ENCODE measurements at places on chromosomes 7 and 10.

- no peak for DNase-seq
These were observed 527.3 kb upstream of the SEMA3D start for GRCh38 chr7:85714043-85714578.

DNA sequence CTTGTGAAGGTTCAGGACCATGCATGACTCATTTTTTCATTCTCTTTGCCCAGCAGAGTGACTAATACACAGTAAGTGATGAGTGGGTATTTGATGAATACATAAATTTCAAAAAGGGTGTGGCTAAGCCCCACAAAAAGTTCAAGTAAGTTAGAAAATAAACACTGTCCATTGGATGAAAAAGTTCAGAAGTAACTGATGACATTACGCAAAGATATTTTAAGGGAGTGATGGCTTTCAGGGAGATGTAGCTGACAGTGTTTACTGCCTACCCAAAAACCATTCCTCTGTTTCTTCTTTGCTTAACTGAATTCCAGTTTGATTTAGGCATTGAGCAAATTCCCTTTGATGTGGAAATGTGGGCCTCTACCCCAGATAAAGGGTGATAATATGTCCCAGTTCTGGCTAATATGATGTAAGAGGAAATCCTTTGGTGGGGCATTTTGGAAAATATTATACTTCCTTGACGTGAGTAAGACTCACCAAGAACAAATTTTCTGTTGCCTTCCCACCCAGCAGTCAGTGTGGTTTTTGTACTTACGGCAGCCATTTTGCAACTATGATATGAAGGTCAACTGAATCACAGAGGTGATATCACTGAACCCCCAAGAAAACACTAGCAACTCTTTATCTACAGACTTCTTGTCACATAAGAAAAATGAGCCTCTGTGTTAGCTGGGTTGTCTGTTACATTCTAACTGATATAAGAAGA, 29.0 kb upstream of the EBLN1 start:
- peak; percentile 66 for DNase-seq

DNA sequence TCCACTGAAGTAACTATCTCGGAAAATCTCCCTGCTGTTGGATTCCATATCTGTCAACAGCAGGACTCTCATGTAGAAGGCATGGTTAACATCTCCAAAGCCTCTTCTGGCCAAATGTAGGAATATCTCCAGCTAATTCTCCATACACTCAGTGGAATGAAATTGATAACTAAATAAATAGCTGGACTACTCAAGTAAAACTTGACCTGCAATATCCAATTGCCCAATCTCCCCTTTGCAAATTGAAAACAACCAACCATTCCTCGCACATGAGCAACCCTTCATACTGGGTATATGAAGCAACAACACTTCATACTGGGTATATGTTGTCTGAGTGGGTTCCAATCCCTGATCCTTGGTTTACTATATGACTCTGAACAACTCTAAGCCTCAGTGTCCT, 105.4 kb upstream of the KMT2E start:
- no peak for DNase-seq

- DNase-seq = no peak
These were observed 61.8 kb downstream of the ANKRD61 start for GRCh38 chr7:6092953-6093354.

GRCh38 chr10:124700293-124701037, 43.7 kb downstream of the FAM53B start:
- no peak for DNase-seq

GRCh38 chr7:134520130-134520529, 7.2 kb upstream of the AKR1B10 start:
- DNase-seq = peak; percentile 20

- no peak for DNase-seq
These were observed 65.8 kb downstream of the ENTPD1 start for GRCh38 chr10:95821720-95822119.

DNA sequence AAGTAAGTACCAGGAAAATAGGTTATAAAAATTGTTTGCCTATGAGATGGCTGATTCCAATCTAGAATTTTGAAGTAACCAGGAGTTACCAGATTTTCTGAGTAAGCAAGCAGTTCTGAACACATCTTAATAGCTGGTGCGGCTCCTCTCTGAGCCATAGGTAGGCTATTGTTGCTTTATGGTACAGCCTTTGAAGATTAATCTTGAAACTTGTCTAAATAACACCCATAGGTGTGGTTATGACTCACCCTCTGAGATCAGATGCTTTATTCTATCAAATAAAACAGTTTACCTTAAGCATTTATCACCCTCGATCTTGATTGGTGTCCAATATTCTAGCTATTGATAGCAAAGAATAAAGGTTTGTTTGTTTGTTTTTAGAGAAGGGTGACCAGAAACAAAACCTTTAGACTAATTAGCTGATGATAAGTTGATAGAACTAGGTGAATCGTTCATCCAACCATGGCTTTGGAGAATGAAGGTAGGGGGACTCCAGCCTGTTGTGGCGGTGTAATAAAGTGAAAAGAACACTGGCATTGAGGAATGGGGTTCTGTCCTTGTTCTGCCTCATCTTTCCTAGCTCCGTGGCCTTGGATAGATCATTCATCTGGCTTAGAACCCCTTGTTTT, 72.2 kb downstream of the VTI1A start:
- DNase-seq = no peak

DNA sequence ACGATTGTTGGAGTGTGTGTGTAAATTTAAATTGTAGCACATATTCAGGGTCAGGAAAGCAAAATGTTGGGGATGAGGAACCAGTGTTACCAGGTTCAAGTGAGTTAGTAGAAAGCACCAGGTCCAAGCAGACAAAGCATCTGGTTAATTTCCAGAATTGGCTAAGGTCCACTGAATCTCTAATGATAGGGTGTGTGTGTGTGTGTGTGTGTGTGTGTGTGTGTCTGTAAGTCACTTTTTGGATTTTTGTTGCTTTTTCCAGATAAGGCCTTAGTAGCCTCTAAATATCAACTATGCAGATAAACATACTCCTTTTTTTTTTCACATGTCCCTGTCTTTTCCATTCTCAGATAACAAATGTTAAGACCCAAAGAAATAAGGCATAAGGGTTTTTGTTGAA, 36.6 kb upstream of the FMC1 start:
- DNase-seq = no peak

DNA sequence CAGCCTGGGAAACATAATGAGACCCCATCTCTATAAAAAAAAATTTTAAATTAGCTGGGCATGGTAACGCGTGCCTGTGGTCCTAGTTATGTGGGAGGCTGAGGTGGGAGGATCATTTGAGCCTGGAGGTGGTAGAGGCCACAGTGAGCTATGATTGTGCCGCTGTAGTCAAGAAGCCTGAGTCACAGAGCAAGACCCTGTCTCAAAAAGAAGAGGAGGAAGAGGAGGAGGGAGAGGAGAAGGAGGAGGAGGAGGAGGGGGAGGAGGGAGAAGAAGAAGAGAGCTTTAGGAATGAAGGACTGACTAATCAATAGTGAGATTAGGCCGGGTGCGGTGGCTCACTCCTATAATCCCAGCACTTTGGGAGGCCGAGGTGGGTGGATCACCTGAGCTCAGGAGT, 111.8 kb upstream of the KMT2E start:
- DNase-seq = no peak

DNA sequence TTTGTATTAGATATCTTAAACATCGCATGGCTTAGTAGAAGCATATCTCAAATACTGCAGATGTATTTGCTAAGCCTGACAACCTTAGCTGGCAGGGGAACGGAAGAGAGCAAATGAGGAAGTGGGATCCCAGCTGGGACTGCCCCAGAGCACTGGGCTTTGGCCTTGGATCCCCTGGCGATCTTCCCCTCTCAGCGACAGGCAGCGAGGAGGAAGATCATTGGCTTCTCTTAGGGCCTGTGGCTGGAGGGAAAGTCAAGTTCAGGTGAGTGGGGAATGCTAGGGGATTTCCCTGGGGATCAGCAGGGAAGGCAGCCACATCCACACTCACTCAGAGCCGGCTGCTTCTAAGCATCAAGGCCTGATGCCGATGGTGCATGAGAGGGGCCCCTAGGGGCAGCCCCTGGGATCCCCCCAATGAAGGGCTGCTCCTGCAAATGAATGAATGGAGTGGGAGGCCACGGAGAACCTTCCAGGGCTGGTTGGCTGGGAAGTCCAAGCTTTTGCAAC, 42.0 kb downstream of the LYZL2 start:
- DNase-seq = no peak

GRCh38 chr10:35341521-35341920, 5.2 kb downstream of the CCNY start:
- DNase-seq = no peak

DNA sequence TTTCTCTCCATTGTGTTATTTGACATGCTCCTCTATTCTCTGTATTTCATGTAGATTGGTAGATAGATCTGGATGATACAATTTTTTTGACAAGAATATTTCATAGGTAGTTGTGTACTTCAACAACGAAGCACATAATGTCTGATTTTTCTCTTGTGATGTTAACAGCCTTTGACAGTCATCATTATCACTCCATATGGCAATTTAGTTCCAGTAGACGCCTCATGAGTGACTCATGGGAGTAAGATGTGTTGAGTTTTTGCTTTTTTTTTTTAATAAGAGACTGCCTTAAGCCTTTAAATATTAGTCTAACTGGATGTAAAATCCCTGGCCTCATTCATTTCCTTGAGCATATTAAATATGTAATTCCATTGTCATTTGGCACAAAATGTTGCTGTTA, 123.5 kb upstream of the ZNF32 start:
- DNase-seq = no peak

- DNase-seq = no peak
These were observed 254.6 kb downstream of the TNS3 start for GRCh38 chr7:47327346-47327697.

DNA sequence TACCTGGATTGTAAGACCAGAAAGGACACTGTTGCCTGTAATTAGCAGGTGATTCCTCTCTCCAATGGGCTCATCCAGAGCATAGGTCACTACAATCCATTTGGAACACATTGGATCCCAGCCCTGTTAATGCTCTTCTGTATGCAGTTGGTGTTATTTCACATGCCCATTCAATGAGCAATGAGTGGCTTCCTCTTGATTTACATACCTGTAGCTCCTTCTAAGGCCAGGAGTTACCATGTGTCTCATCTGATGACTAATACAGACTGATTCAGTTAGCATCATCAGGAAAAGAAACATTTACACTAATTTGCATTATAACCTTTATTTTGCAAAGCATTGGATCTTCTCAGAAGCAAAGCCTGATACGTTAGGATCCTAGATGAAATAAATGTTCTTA, 83.1 kb upstream of the NPVF start:
- DNase-seq = no peak

DNA sequence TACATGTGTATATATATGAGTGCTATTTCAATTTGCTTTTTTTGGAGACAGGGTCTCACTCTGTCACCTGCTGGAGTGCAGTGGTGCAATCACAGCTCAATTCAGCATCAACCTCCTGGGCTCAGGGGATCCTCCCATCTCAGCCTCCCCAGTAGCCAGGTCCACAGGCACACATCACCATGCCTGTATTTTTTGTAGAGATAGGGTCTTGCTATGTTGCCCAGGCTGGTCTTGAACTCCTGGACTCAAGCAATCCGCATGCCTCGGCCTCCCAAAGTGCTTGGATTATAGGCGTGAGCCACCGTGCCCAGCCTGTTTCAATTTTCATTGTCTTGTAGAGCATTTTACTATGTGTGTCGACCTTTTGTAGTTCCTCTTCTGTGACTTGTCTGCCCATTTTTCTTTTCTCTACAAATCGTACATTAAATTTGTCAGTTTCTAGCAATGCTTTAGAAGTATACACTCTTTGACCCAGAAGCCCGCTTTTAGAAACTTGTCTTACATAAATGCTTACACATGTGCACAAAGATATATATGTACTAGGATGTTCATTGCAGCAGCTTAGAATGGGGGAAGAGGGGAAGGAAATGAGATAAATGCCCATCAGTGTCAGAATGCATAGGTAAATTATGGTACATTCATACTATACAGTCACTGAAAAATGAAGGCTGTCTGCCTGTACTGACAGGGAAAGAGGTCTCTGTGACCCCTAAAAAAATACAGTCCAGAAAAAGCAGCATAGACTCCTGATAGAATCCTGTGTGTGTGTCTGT, 12.2 kb upstream of the RFC2 start:
- DNase-seq = no peak

DNA sequence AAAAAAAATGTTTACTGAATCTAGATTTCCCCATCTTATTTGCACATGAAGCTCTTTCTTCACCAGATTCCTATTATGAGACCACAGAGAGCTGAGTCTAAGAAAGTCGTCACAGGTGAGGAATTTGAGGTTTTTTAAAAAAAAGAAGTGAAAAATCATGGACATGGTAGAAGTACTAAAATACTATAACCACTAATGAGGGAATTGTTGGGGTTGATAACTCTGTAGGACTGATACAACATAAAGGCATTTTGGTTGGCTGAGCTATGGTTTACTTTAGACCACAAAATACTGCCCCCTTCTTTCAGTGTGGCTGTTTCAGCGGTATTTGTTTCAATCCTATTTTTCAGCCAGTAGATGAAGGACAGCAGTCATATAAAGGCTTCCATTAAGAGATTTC, 1111.3 kb downstream of the TYW1 start:
- DNase-seq = no peak

GRCh38 chr7:116249969-116250553, 39.7 kb downstream of the TES start:
- peak; percentile 71 for DNase-seq

GRCh38 chr7:22577470-22578001, 77.5 kb upstream of the STEAP1B start:
- peak; percentile 100 for DNase-seq

DNA sequence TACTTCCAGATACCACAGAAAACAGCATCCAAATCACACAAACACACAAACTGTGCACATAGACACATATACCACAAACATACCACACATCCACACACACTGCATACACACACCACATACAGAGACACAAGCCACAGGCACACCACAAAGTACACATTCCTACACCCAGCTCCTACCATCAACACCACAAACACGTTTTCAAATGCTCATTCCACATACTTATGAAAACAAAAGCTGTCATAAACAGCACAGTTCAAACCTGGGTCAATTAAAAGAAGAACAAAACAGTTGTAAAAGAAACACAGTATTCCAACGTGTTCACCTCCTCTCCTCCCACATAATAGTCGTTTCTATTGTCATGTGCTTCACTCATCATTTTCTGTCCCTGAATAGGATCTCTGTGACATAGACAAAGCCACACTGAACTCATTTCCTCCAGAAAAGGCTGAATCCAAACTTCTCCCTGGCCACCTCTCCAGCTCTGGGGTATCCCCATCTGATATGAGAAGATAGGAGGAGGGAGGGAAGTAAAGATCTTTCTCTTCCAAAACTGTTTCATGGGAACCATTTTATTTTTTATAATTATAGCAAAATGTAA, 89.2 kb downstream of the CXCL12 start:
- DNase-seq = no peak

GRCh38 chr10:23203369-23204325, 11.5 kb downstream of the PTF1A start:
- DNase-seq = no peak

GRCh38 chr7:504221-505111, 15.2 kb downstream of the PDGFA start:
- no peak for DNase-seq

DNA sequence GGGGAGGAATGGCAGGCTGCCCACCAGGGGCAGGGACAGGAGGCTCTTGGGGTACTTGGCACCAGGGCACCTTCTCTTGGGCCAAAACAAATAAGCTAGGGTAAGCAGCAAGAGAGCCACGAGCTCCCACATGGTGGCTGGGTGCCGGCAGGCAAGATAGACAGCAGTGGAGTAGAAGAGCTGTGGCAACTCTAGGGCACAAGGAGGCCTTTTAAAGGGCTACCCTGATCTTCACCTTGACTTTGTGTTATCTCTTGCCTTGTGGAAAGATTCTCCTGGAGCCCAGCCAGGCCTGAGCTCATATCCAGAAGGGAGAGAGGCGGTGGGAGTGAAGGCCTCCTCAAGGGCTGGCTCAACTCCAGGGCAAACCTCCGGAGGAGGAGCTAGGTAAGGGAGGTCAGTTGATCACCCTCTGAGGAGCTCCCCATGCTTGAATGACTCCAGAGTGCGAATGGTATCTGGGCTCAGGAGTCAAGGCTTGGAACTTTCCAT, at the start of gene CYP17A1:
CYP17A1 (minus strand) TSS at position 184 of the 492 bp plus-strand sequence; CDS start at position 132, 52 bp downstream.
- peak; percentile 60 for DNase-seq

Measured in ACHN (cell line).